ENCODE measurements at places on chromosomes 13 and 19.
A peak's percentile ranks its signal among the peaks of the same experiment; 100 is the strongest.

DNA sequence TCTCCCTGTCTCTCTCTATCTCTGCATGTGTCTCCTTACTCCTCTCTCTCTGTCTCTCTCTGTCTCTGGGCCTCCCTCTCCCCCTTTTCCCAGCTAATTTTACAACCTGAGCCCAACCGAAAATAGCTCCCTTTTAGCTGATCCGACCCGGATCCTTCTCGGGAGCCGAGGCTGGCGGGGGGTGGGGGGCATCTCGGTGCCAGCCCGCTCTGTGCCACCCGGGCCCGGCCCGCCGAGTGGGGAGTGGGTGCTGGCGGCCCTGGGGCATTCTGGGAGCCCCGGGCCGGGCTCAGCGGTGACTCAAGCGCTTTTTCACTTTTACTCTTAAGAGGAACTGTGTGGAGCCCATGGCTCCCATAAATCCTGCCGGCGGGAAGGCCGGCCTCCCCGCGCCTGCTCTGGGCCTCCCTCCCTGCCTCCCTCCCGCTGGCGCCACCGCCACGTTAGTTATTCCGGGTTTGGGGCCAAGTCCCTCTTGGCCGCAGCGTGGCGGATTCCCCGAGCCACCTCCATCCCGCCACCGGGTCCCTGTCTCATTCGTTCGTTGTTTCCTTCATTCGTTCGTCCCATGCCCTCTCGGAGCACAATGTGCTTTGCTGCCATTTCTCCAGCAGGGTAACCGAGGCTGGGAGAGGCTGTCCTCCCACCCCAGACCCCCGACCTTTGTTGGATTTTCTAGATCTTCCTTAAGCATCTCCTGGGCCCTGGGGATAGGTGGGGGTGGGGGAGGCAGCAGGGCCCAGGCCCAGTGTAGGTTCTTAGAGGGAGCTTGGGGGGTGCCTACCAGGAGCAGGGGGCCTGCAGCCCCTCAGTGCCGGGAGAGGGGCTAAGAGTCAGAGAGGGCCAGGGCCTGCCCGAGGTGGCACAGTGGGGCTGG, 3.2 kb downstream of the NFIC start:
- DNase-seq, result no peak

GRCh38 chr19:15780610-15781418, 6.6 kb upstream of the OR10H5 start:
- peak; percentile 11 for DNase-seq

DNA sequence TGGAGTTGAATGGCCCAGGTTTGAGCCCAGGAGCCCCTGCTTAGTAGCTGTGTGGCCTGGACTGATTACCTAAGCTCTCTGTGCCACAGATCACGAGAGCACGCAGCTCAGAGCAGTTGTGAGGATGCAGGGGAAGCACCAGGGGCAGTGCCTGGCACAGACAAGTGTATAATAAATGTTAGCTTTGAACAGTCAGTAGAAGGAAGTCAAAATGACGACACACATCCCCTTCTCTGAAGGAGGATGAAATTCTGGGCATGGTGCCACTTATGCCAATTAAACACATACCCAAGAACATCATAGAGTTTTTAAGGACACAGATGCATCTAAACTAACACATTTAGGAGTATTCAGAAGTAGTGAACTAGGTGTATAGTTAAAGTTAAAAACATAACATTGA, 24.9 kb upstream of the SIGLEC11 start:
- DNase-seq, result peak; percentile 15

- no peak for DNase-seq
These were observed 518.5 kb downstream of the FGF9 start for GRCh38 chr13:22189176-22190048.

DNA sequence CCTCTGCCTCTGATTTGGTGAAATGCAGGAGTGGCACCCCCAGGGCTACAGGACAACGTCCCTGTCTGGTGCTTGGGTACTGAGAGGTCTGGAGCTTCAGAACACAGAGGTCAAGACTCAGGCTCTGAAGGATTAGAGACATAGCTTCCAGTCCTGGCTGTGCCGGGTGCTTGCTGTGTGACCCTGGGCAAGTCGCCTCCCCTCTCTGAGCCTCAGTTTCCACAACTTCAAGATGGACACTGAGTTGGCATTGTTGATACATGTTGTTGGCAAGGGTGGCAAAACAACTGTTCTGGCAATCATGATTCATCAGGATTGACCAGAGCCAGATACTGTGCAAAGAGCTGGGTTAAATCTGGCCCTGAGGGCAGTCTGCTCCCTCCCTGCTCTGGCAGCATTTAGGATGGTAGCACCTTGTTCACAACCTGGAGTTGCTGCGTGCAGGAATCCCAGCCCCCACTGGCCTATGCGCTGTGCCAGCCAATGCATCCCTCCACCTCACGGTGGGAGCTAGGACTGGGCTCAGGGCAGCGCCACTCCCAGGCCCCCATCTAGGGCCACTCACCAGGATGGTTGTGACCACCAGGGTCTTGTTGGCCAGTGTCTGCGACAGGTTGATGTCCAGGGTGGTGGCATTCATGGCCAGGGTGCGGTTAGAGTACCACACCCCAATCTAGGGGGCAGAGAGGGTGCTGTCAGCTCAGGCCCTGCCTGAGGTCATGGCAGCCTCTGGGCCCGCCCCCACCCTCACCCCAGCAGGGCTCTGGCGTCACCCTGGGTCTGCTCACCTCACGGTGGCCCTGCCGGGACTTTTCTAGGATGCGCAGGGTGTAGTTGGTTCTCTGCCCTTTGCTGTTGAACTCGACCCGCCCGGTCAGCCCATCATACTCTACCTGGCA, 16.7 kb downstream of the GRIK5 start:
- DNase-seq, result no peak

GRCh38 chr19:9913237-9914000, 22.9 kb downstream of the OLFM2 start:
- DNase-seq, result no peak

DNA sequence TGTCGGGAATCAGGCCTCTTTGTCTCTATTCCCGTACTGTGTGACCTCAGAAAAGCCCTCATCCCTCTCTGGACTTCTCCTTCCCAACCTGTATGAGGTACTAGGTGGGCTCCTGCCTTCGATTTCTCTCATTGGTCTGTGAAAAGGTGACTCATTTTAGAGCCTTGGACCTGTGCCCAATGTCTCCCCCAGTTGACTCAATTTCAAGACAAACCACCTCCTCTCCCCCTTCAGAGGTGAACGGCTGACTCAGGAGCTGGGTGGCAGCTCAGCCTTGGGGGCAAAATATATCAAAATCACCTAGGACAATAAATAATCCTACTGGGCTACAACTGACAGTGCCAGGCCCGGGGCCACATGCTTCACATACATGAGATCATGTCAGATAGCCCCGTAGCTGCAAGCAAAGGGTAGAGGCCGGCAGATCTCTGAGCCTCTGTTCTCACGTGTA, 630 bp downstream of the COQ8B start:
- no peak for DNase-seq

DNA sequence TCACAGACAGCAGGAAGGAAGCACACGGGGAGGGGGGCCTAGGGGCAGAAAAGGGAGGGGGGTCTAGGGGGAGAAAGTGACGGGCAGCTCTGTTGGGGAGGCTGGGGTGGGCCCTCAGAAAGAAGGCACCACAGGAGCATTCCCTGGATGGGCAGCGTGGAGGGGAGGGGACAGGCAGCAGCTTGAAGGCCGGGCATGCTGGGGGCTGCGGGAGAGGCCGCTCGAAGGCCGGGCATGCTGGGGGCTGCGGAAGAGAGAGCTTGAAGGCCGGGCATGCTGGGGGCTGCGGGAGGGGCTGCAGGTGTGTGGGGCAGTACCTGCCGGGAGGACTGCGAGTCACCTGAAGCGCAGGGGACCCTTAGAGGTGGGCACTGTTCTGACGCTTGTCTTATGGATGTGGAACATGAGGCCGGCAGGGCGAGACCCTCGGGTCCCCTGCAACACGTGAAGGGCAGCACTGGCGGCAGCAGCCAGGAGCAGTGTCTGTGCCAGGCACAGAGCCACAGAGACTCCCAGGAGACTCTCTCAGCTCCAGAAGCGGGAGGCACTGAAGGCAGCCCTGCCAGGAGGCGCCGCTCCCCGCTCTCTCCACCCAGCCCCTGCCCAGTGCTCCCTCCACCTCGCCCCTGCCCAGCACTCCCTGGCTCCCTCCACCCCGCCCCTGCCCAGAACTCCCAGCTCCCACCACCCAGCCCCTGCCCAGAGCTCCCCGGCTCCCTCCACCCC, 13.3 kb downstream of the ZNF787 start:
- DNase-seq, result no peak

All from anterior cingulate cortex (tissue), 58 donors.